Stimulated activated CD4-positive, alpha-beta T cell treated with anti-CD3 and anti-CD28 coated beads, Interleukin-1b, Interleukin-23, amount 100 ng/mL, for 1 hour (primary cell): ENCODE measurements at places on chromosomes 3 and 15.

- no peak for DNase-seq
Measured at GRCh38 chr3:146163584-146163983, 2.6 kb upstream of the PLOD2 start.

DNA sequence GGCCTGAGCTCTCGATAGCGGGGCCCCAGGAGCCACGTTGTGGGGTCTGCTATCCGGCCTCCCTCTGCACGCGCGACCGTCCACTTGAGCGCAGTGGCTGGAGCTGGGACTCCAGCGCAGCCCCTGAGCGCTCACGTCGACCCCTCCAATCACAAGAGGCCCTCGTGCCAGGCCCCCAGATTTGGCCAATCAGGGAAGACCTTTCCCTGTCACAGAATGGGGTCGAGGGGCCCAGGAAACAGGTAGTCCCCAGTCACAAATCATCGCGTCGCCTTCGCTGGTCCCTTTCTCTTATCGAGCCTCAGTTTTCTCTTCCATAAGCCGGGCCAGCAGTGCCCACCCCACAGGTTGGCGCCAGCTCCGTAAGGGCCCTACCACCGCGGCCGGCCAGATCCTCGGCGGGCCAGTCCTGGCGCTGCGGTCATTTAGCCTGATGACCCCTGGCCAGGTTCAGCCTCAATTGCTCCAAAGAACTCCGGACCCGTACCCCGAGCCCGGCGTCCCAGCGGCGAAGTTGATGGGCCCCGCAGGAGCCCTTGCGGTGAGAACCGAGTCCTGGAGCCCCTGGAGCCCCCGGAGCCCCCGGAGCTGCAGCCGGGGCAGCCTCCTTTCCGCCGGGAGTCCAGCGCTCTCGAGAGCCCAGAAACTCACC lies 435 bp downstream of the ALDH1L1 start:
- DNase-seq, result no peak

DNA sequence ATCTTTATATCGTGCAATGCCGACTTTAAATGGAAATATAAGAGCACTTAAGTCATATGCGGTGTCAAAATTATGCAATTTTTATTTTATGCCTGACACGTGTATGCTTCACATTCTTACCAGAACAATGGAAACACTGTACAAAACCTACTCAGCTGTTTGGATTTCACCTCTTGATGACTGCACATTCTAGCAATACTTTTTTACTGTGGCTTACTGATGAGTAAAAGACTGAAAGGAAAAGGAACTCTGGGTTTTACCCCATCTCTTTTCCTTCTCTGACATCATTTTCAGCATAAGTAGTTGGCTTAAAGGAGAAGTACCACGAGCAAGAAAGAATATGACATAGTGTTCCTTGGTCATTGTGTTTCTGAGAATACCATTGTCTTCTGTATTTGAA lies 142.8 kb downstream of the POLR2M start:
- DNase-seq, result no peak

DNA sequence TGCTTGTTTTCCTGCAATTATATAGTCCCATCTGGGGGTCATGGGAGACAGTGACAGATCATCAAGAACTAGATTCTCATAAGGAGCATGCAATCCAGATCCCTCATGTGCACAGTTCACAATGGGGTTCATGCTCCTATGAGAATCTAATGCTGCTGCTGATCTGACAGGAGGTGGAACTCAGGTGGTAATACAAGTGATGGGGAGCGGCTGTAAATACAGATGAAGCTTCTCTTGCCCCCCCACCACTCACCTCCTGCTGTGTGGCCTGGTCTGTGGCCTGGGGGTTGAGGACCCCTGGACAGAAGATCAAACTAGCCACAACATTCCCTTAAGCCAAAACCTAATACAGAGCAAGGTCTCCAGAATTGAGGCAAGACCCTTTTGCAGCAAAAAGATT lies 161.1 kb downstream of the WDR76 start:
- no peak for DNase-seq

GRCh38 chr3:84440291-84440690 lies 518.5 kb upstream of the CADM2 start:
- no peak for DNase-seq

- DNase-seq, result no peak
Measured at GRCh38 chr15:69145694-69146492, 14.5 kb upstream of the GLCE start.

GRCh38 chr15:85793641-85794597 lies 806 bp downstream of the KLHL25 start:
- no peak for DNase-seq

- no peak for DNase-seq
Measured at GRCh38 chr3:13535905-13536304, 13.0 kb upstream of the FBLN2 start.

DNA sequence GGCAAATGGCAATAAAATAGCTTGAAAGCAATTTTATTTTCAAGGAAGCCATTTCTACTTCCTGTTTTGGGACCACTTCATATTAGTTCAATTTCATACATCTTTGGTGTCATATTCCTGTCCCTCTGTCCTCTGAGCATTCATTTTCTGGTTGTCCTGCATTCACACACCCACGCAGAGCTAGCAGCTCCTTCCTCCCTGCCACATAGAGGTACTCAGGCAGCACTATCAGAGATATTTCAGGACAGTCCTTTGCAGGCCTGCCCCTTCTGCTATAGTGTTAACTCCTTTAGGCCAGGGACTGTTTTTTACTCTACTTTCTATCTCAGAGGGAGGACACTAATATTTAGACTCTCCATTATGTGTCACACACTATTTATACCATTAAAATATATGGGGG lies 132.0 kb downstream of the ECT2 start:
- no peak for DNase-seq

GRCh38 chr3:129758306-129758705 lies 135.2 kb downstream of the TMCC1 start:
- no peak for DNase-seq

DNA sequence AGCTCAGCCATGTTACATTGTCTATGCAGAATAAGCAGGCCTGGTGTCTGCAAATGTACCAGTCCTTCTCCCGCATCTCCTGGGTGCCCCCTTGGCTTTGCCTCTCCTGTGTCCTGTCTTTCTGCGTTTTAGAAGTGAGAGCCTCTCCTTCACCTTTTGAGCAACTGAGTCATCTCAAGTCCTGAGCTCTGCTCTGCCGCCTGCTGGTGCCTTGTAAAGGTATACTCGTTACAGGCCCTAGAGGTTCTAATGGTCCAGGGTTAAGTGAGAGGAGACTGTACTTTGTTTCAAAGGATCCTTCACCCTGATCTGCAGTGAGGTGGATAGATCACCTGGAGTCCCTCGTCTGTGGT lies 12.6 kb downstream of the GHRL start:
- DNase-seq, result no peak

GRCh38 chr15:40471808-40472150 lies 995 bp downstream of the CHST14 start:
- DNase-seq, result no peak

GRCh38 chr3:186255703-186256331 lies 106.2 kb downstream of the DGKG start:
- DNase-seq, result no peak

DNA sequence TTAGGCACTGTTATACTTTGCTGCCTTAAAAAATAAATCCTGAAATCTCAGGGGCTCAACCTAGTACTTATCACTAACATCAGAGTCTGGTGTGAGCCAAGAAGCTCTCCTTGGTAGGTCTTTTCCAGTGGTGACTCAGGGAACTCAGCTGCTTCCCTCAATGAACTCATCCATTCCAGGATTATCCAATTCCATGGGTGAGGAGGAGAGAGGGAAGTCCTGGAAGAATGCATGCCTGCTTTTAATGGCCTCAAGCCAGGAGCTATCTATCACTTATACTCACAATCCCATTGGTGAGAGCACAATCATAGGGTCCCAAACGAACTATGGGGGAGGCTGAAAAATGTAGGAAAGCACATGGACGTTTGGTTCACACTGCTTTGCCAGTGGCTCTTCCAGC lies 113.6 kb downstream of the POLR2M start:
- DNase-seq, result no peak

DNA sequence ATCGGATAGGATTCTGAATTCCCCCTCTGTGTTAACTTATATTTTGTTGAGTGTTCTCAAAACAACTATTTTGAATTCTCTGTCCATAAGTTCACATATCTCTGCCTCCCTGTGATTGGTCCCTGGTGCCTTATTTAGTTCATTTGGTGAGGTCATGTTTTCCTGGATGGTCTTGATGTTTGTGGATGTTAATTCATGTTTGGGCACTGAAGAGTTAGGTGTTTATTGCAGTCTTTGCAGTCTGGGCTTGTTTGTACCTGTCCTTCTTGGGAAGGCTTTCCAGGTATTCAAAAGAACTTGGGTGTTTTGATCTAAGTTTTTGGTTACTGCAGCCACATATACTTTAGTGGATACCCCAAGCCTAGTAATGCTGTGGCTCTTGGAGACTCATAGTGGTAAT lies 23.3 kb downstream of the PLSCR2 start:
- DNase-seq, result no peak

- no peak for DNase-seq
Measured at GRCh38 chr3:1462856-1463450, 370.1 kb downstream of the CNTN6 start.

DNA sequence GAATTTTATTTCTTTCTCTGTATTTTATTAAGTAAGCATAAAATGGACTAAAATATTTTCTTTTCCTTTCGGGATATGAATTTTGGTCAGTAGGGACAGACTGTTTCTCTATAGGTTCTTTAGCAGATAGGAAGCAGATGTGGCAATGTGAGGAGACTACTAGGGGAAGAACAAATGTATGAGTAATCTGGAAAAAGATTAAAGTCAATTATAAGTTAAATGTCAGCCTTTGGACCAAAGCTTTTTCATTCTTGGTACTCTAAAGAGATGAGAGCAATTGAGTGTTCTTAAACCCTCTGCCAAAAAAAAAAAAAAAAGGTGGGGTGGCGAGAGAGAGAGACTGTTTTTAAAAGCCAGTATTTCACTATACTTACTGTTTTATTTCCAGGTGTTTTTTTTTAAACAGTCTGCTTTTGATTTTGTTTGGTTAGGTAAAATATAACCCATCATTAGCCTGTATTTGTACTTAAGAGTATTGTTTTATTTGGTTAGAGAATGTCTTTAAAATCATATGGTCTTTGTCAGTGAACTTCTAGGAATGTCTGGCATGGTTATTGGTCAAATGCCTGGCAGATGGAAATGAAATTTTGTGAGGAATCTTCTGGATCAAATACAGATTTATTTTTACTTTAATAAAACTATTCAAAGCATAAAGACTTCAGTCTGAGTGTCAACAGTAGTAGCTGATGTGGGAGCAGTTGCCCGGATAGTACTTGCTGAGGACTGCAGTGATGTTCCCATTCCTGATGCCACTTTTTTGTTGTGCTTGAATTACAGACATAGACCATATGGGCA lies 63.8 kb downstream of the LRRC49 start:
- no peak for DNase-seq

DNA sequence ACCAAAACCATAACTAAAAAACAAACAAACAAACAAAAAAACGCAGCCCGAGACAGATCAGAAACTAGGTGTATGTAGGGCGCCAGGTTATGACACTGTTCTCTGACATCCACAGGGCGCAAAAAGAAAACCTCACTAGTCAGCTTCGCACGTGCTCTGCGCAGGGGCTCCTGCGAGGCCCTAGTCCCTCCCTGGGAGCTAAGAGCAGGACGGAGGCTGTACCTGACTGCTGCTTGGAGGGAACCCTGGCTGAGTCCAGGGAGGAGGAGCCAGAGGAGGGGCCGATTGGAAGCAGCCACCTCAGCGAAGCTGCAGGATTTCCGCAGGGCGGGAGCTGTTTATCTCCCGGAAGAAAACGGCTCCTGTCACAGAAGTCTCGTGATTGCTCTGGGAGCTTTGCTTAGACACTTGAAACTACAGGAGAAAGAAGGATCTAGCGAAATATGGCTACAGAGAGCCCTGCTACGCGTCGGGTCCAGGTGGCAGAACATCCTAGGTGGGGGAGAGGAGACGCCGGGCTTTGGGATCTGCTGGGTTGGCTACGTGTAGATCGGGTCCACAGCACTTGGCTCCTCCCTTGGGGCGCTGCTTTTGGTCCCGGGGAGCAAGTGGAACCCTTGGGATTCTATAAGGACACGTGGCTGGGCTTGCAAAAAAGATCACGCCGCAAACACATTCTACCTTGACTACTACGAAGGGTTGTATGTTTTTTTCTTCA lies at the start of gene GALK2:
TSS of gene GALK2 (plus strand) at position 368 of the 718 bp plus-strand sequence. CDS start at position 444, 76 bp downstream.
- peak; percentile 56 for DNase-seq

GRCh38 chr3:38574411-38575278 lies 74.8 kb downstream of the SCN5A start:
- DNase-seq, result no peak

DNA sequence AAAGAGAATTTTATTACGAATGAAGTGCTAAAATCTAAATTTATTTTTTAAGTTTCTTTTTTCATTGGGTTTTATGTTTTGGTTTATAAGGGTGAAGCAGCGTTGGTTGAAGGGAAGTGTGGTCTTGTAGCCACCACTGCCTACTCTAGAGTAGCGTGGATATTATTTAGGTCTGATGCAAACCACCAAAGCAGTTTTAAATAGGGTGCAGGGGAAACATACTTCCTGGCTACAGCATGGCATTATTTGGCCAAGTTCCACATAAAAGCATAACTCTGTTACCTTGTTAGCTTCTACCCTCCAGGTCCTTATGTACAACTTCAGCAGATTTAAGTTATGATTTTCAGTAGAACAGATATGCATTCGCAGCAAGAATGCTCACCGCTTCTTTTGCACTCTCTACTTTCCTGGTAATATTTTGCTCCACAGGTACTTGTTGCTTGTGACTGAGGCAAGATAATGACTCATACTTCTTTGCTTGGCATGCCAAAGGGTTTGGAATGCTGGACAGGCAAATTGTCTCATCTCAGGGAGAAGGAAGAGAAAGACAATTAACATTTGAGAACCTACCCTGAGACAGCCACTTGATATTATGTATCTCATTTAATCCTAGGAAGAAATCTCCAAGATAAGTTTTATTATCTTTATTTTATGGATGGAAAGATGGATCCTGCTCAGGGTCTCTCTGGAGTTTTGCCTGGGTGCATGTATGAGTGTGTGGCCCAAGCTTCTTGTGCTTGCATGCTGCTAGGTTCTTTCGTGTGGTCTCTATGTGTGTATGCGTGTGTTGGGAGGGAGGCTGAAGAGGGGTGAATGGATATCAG lies 5.4 kb downstream of the TGFBR2 start:
- no peak for DNase-seq

GRCh38 chr15:25858952-25859760 lies 4.0 kb downstream of the ATP10A start:
- no peak for DNase-seq

- no peak for DNase-seq
Measured at GRCh38 chr3:50620820-50621219, 3.9 kb downstream of the MAPKAPK3 start.

DNA sequence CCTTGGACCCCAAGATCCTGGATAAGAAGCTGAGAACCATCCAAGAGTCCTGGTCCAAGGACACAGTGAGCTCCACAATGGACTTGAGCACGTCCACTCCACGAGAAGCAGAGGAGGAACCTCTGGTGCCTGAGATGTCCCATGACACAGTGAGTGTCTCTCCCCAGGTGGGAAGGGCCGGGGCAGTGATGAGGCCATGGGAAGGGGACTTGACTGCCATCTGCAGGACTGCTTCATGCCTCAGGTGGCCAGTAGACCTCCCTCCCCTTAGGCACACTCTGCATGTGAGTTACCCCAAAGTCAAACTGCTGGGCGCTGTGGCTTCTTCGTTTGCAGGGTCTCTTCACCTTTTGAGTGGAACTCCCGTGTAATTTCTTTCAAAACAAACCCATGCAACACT lies 59.7 kb downstream of the CCDC33 start:
- DNase-seq, result no peak

GRCh38 chr3:150388498-150389418 lies 19.3 kb upstream of the TSC22D2 start:
- DNase-seq, result no peak

- DNase-seq, result no peak
Measured at GRCh38 chr3:12231431-12231830, 57.4 kb upstream of the PPARG start.
